Cardiac septum (tissue), 1 donor: ENCODE measurements at places on chromosomes 13 and 19.

- DNase-seq, result no peak
Measured at GRCh38 chr19:32998722-32999121, 26.7 kb downstream of the FAAP24 start.

- DNase-seq, result peak; percentile 80
Measured at GRCh38 chr19:45638930-45639729, at the start of gene EML2. EML2 (minus strand) TSS chr19:45639397; CDS start chr19:45639376, 21 bp downstream.

GRCh38 chr19:45179072-45179891 lies 698 bp downstream of the BLOC1S3 start:
- no peak for DNase-seq

GRCh38 chr13:113176280-113176679 lies 17.8 kb downstream of the PROZ start:
- no peak for DNase-seq

DNA sequence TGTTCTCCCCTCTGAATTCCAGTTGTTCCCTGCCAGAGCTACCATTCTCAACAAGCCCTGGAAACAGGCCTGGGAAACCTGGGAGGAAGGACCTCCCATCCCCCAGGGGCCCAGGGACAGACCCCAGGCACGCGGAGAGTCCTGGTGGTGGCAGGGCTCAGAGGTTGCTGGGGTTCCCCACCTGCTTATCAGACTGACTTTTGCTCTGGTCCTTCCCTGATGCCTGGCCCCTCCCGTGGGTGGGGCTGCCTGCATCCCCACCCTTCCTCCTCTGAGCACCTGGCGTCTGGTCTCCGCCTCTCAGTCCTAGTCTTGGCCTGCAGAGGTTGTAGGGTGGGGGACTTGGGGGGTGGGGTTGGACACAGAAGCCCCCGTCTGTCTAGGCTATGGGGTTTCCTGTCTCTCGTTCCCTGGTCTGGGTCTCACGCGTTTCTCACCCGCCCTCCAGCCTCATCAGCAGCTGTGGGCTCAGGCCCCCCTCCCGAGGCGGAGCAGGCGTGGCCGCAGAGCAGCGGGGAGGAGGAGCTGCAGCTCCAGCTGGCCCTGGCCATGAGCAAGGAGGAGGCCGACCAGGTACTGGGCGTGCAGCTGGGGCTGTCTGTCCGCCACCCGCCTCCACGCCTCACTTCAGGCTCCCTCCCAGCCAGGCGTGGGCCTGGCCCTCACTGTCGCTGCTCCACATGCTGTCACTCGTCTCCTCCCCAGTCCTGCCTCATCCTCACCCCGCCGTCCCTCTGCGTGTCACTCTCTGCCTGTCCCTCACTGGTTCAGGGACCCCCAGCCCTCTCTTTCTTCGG lies 13.6 kb downstream of the EPN1 start:
- no peak for DNase-seq

DNA sequence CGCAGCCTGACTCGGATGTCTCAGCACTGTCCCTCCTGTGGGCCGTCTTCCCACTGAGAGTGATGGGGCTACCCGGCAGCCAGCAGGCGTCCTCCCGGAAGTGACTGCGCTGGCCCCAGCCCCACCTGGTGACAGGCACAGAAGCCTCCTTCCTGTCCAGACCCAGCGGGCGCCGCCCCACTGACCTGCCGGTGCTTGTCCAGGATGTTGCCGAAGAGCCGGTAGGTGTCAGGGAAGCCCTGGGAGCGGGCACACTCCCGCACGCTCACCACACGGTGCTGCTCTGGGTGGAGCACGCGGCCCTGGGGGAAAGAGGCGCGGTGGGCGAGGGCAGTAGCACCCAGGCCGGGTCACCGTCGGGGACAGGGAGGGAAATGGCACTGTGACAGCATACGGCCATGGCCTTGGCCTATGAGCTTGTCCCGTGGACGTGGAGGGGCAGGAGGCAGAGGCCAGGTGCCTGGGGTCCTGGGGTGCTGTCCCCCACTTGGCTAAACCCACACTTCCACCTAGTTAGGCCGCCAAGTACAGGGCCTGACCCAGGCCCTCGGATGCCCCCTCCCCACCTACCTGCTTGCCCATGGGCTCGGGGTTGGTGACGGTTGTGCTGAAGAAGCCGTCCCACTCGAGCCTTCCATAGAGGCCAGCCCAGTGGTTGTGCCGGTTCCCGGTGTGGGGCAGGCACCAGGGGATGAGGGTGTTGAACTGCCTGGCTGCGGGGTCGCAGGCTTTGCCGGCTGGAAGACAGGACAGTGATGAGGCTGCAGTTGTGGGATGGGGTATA lies 16.0 kb upstream of the EIF3G start:
- no peak for DNase-seq

- no peak for DNase-seq
Measured at GRCh38 chr19:44993926-44994537, 7.2 kb upstream of the RELB start.

DNA sequence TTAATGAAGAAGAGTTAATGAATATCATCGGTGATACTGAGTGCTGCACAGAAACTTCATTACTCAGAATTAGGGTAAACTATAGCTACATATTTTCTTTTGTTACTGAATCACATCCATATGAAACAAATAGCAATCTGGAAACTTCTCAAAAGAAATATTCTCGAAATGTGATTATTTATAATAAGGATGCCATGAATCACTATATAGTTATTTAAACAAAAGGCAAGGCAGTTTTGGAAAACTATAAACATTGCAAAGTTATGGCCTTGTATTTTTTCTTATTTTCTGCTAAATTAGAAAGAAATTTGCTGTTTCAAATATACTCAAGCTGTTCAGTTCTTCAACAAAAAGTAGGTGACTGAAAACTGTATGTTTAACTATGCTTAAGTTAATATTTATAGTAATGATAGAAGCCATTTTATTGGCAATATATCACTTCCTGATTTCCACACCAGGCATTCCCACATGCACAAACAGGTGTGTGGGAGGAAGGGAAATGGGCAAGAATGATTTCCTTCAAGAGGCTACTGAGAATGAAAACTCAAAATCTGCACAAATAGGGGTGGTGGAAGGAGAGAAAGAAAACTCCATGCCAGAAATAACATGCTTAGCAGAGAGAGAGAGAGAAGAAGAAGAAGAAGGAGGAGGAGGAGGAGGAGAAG lies 74.5 kb upstream of the FRY start:
- DNase-seq, result no peak

GRCh38 chr13:31998131-31998530 lies 33.4 kb upstream of the FRY start:
- no peak for DNase-seq

- no peak for DNase-seq
Measured at GRCh38 chr19:56603829-56604228, 8.7 kb downstream of the ZNF71 start.

- no peak for DNase-seq
Measured at GRCh38 chr19:45211751-45212381, 33.3 kb downstream of the BLOC1S3 start.

GRCh38 chr13:44293908-44294735 lies 79.5 kb upstream of the SERP2 start:
- no peak for DNase-seq

GRCh38 chr19:19613506-19613905 lies 5.0 kb downstream of the PBX4 start:
- DNase-seq, result no peak

GRCh38 chr19:40605216-40605971 lies 4.2 kb downstream of the LTBP4 start:
- peak; percentile 84 for DNase-seq

GRCh38 chr19:19465436-19466070 lies 49.8 kb downstream of the TSSK6 start:
- no peak for DNase-seq

GRCh38 chr19:17328517-17329365 lies 5.9 kb downstream of the ANO8 start:
- no peak for DNase-seq

- DNase-seq, result no peak
Measured at GRCh38 chr13:31374682-31375081, 174.9 kb downstream of the B3GLCT start.

DNA sequence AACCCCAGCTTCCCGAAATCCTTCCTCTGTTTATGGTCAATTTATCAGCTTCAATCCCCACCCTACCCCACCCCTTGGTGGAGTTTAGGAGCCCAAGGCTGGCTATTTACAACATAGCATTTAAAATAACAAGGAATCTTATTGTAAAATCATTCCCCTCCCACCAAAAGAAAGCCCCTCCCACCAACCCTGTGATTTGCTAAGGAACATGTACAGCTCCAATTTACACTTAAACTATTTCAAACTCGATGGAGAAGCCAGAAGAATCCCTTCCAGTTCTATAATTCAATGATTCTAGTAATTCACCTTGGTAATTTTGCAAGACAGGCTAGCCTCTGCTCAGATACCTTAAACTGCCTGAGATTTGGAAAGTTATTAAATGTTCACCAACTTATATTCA lies 3.0 kb downstream of the LATS2 start:
- DNase-seq, result no peak

DNA sequence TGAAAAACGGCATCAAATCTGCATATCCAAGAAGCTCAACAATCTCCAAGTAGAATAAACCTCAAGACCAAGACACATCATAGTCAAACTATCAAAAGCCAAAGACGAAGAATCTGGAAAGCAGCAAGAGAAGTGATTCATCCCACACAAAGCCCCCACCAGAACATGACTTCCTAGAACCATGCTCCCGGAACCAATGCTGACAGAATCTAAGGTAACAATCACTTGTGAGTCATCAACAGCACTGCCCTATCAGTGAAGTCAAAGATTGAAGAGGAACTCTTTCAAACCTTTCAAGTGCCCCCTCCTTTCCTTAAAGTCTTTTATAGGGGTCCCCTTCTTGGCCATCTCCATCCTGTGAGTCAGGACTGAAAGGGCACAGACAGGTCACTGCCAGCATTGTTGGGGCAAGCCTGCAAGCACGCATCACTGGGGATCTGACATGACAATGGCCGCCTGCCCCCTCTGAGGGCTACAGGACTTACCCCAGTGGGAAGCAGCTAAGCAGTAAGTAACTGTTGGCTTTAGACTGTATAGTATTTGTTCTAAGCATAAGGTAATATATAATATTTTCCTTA lies at the start of gene CCDC70:
CCDC70 (plus strand) TSS at position 247 of the 578 bp plus-strand sequence. CDS start 3,443 bp downstream, outside the sequence.
- DNase-seq, result no peak

- DNase-seq, result no peak
Measured at GRCh38 chr19:5867201-5868136, 2.9 kb downstream of the FUT5 start.

GRCh38 chr19:45171211-45171623 lies 6.8 kb downstream of the TRAPPC6A start:
- DNase-seq, result no peak

- no peak for DNase-seq
Measured at GRCh38 chr13:26323764-26324163, 69.8 kb downstream of the CDK8 start.

DNA sequence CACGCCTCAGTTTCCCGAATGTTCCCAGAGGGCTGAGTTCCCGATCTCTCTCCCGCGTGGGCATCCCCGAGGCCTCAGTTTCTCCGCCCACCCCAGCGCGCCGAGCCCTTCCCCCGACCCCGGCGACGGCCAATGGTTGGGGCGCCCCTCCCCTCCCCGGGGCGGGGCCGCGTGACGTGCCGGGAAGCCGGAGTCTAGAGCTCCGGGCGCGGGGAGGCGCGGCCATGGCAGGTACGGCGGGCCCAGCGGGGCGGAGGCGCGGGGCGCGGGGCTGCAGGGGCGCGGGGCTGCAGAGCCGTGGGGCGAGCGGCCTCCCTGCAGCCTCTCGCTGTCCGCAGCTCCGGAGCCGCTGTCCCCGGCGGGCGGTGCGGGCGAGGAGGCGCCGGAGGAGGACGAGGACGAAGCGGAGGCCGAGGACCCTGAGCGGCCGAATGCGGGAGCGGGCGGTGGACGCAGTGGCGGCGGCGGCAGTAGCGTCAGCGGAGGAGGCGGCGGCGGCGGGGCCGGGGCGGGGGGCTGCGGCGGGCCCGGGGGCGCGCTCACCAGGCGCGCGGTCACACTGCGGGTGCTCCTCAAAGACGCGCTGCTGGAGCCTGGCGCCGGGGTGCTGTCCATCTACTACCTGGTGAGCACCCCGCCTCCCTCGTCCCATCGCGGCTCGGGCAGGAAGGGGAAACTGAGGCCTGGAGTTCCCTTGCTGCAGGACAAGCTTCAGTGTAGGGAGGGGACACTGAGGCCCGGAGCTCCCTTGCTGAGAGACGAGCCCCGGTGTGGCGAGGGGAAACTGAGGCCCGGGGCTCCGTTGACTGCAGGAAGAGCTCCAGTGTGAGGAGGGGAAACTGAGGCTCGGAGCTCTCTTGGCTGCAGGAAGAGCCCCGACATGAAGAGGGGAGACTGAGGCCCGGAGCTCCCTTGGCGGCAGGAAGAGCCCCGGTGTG lies at the start of gene MPND:
MPND (plus strand) TSS at position 193 of the 938 bp plus-strand sequence; CDS start at position 225, 32 bp downstream.
- DNase-seq, result peak; percentile 97

GRCh38 chr19:787536-787935 lies 9.7 kb upstream of the PTBP1 start:
- DNase-seq, result no peak

GRCh38 chr19:42323473-42323851 lies 2.0 kb upstream of the MEGF8 start:
- no peak for DNase-seq

GRCh38 chr19:18871543-18871942 lies 24.4 kb downstream of the CERS1 start:
- DNase-seq, result no peak

DNA sequence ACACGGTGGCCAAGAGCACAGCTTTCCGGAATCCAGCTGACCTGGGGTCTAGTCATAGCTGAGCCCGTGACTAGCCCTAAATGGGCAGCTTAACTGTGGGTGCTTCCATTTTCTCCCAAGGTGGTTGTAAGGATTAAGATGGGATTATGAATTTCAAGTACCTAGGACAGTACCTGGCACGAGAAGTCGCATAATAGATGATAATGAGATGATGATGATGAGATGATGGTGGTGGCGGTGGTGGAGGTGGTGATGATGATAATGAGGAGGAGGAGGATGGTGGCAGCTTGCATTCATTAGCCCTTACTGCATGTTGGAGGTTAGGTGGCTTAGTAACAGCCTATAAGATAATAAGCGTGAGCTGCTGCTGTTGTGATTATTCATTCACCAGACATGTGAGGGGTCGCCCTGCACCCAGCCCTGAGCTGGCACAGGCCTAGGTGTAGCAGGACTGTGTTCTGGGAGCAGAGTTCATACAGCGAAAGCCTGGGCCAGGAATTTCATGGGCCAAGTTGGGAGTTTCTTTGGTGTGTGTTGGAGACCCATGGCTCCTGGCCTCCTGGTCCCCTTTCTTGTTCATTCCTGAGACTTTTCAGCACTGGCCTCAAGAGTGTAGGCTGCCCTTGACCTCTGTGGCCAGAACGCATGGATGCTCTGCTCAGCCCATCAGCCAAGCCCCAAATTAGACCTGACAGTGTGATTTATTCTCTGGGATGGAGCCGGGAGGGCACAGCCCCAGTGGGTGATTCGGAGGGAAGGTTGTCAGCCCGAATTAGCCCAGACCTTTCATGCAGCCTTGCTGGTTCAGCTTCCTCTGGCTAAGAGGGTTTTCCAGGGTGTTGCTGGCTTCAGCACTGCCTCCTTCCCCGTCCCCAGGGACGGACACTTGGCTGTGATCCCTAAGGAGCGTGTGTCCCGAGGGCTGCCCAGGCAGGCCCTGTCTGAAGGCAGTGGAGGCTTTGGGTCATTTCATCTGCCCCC lies 128.8 kb downstream of the SIPA1L3 start:
- DNase-seq, result no peak

DNA sequence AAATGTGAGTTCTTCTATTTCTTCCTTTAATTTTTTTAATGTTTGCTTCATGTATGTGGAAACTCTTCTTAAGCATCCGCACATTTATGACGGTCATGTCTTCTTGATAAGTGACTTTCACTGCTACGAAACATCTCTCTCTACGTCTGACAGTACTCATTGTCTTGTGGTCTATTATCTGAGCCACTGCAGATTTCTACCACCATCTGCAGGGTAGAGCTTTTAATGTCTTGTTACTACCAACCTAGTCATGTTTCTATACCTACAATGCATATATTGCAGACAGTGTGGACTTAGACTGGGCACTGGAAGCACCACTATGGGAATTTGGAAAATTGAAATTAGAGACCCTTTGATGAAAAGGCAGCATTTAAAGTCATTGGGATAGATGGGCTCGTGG lies 75.4 kb upstream of the ARHGEF7 start:
- no peak for DNase-seq
